H9 (cell line): ENCODE measurements at places on chromosomes 7 and 10.

DNA sequence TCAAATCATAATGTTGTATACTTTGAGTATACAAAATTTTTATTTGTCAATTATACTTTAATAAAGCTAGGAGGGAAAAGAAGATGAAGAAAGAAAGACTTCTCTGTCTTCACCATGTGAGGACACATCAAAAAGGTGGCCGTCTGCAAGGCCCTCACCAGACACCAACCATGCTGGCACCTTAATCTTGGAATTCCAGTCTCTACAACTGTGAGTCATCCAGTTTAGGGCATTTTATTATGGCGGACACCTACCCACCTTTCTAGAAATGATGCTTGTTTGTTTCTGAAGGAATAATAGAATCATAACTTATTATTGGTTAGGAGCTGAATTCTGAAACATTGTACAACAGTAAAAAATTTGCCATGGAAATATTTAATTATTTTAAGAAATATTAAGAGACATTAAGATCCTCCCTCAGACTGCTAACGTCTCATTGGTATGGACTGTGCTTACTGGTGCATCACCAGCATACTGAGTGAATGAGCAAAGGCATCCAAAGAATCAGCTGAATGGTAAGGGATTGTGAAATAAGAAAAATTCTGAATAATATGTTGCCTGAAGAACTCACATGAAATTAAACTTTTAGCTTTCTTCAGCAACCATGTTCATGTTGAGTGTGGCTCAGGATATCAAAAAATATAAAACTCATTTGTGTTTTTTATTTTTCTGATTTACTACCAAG is 536.6 kb downstream of the HTR7 start:
- DNase-seq = no peak

DNA sequence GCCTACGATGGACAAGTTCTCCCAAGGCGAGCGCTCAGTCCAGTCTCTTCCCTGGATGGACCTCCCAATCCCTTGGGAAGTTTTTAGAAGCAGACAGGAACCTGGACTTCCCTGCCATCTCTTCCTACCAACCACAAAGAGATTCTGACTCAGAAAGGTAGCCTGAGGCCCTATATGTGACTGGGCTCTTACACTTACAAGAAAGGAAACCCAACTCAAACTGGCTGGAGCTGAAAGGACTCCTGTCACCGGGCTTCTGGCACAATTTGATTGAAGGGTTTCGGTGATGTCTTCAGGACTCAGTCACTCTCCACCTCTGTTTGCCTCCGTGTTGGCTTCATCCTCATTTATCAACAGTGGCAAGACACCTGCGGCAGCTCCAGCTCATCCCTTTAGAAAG is 3.7 kb upstream of the COL13A1 start:
- DNase-seq = no peak

DNA sequence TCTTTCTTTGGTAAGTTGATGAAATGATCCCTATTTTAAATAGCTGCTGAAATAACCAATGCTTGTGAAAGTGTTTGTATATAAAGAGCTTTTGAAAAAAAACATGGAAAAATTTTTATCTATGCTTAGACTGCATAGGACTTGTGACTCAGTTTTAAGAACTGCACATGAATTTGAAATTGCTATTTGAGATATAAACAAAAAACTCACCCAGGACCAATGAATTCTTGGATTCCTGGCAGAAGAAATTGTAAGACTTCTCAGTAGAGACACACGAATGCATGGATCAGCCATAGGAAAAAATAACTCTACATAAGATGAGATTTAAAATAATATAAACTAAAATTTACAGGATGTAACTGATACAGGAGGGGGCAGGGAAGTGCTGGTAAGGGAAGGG is 278.8 kb upstream of the SORCS1 start:
- DNase-seq = no peak

- no peak for DNase-seq
Measured at GRCh38 chr10:3566627-3567026, 218.4 kb downstream of the KLF6 start.

DNA sequence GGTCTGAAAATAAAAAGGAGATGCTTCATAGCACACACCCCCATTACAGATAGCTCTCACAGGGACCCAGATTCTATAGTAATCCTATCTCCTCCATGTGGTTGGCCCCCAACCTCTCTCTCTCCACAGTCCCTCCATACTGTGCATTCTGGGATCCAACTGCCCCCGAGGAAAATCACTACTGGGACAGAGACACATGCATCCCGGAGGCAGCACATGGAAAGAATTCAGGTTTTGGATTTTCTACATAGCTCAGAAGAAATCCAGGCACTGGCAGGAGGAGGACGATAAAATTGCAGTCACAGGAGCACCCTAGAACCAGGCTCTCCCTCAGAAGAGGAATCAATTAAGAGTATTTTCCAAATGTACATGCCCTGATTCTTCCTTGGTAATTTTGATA is 239.5 kb downstream of the ELMO1 start:
- DNase-seq = no peak

GRCh38 chr7:84393786-84394185 is 199.2 kb upstream of the SEMA3A start:
- no peak for DNase-seq

- no peak for DNase-seq
Measured at GRCh38 chr10:89419548-89419947, 5.2 kb downstream of the IFIT5 start.

DNA sequence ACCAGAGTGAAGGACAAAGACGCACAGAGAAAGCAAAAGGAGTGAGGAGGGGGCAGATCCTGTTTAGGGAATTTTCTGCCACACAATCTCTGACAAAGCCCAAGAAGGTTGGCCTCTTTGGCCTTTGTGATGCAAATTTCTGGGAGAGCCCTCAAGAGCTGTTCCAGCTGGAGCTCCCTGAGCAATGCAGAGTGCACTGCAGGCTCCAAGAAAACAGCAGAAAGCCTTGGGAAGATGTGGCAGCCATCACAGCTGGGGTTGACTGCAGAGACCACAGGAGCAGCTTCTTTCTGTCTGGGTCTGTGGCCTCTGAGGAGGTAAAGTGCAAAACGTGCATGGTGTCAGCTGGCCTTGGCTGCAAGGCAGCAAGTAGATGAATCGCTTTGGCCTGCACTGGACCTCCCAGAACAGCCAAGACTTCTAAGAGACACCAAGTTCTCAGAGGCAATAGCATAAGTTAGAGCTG is 200.2 kb downstream of the ELMO1 start:
- DNase-seq = peak; percentile 96

GRCh38 chr10:119288574-119289001 is 81.2 kb downstream of the GRK5 start:
- no peak for DNase-seq

DNA sequence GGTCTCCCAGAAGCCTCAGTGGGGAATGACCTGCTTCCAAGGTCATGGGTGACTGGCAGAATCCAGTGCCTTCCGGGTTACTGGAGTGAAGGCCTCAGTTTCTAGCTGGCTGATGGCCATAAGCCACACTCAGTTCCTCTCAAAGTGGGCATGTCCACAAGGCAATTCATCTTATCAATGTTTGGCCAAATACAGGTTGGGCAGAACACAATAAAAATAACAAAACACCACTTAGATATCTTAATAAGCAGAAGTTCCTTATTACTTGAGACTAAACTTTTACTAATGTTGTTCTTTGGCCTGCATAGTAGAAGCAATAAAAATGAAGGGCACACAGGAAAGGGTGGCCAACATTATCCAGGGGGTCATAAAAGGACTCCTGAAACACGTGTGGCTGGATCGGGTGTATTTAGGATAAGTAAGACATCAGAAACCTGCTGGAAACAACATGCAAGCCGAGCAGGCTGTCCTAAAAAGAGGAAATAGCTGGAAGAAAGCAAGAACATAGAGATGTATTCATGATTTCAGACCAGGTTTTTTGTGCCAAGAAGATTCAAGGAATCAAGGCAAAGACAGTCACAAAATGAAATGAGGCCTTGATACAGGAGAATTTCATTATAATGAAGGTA is 19.6 kb upstream of the AKR1C2 start:
- DNase-seq = no peak

DNA sequence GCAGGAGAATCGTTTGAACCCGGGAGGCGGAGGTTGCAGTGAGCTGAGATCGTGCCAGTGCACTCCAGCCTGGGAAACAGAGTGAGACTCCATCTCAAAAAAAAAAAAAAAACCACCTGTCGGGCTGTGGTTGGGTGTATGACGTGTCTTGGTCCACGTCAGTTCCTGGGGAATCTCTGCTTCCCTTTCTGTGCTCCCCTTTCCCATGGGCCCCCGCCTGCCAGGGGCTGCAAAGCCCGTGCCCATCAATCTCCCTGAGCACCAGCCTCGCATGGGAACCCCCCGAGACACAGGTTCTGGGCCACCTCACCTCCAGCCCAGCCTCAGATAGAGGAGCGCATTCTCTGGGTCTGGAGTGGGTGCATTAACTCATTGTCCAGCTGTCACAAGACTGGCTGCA is 2.3 kb upstream of the SH2B2 start:
- DNase-seq = no peak

DNA sequence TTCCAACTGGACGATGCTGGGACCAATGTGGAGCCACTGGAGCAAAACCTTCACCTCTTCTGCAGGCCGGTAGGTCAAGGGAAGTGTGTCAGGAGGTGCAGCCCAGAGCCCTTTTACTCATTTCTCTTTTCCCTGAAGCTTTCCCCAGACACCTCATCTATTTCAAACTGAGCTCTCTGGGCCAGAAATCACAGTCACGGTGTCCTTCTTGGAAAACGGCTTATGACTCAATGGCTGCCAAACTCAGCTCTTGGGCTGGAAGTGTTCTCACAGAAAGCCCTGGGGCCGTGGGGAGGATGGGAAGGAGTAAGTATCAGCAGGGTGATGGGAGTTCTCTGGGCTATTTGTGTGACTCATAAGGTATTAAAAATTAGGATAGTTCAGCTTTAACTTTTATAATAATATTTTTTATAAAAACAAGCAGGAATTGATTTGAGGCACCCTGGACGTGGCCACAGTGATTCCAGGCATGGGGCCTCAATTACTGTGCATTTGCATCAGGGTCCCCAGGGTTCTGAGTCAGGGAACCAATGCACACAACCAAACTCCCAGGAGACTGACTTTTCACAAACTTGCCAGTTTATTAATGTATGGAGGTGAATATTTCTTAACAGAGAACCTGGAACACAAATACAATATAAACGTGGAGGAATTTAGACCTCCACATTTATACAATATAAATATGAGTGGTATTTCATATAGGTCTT is 187.4 kb upstream of the TMEM72 start:
- no peak for DNase-seq

GRCh38 chr10:69335063-69335587 is 56.8 kb downstream of the HK1 start:
- DNase-seq = no peak

- no peak for DNase-seq
Measured at GRCh38 chr10:75211007-75211691, 553 bp downstream of the VDAC2 start.

- DNase-seq = no peak
Measured at GRCh38 chr7:15489383-15489782, 72.4 kb downstream of the AGMO start.

DNA sequence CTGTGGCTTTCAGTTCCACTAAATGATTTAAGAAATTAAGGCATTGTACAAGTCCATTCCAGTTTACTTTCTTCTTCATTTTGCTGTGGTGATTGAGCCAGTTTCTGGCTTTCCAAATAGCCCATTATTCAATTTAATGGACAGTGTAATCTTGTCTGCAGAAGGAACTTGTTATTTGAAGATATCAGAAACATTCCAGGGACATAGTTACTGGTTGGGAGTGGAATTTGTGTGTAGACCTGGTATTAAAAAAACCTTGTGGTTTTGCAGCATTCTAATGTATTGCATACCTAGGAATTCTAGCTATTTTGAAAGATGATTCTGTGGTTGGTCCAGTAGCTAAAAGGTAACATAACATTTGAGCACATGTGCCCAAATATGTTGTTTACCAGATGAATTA is 72.2 kb downstream of the MCU start:
- DNase-seq = no peak

DNA sequence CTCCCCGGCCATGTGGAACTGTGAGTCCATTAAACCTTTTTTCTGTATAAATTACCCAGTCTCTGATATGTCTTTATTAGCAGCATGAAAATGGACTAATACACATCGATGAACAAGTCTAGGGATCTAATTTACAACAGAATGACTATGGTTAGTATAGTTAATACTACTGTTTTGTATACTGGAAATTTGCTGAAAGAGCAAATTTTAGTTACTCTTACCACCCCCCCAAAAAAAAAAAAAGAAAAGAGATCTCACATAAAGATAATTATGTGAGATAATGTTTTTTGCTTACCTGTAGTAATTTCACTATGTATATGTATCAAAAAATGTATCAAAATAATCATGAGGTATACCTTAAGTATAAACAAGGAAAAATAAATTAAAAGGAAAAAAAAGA is 199.5 kb upstream of the GRM3 start:
- DNase-seq = no peak

DNA sequence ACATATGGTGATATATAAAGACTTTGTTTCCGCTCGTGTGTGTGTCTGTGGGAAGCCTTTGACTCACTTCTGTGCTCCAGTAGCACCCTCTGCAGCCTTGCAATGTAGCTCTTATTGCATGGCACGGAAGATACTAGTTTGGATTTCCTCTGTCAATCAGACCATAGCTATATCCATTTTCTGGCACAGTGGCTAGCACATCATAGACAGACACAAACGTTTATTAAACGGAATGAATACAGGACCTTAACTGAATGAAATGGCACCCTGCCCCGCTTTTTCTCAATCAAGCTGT is 124.0 kb upstream of the PTPN20 start:
- DNase-seq = no peak

- DNase-seq = no peak
Measured at GRCh38 chr10:86775870-86776180, 19.4 kb downstream of the BMPR1A start.
